ENCODE measurements at places on chromosomes 5 and 9.

DNA sequence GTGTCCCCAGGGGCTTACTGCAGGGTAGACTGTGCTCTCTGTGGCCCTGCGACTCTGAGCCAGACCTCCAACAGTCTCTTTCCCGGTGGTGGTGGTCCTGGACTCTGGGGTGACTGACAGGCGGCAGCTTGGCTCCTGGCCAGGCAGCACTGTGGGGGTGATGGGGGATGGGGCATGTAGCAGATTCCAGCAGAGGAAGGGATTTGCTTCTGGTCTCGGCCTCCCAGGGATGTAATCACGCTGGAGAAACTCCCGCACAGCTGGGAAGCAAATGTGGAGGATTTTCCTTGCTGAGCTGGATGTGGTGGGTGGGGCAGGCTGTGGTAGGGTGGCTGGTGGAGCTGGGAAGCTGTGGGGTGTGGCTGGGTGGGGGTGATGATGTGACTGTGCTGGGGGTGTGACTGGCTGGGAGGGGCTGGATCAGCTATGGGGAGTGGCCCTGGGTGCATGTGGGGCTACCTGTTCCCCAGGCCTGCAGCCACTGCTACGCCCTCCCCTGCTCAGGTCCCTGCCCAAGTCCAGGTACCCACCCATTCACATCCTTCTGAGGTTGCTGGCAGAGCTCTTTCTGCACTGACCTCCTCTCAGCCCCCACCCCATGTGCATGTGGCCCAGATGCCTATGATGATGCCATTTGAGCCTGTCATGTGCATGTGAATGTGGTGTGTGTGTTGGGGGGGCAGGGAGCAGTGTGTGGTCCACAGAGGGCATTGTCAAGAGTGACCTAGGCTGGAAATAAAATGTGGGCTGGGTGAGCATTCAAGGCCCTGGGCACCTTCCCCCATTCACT, 3.8 kb downstream of the NDST1 start:
- peak; percentile 65 for DNase-seq

DNA sequence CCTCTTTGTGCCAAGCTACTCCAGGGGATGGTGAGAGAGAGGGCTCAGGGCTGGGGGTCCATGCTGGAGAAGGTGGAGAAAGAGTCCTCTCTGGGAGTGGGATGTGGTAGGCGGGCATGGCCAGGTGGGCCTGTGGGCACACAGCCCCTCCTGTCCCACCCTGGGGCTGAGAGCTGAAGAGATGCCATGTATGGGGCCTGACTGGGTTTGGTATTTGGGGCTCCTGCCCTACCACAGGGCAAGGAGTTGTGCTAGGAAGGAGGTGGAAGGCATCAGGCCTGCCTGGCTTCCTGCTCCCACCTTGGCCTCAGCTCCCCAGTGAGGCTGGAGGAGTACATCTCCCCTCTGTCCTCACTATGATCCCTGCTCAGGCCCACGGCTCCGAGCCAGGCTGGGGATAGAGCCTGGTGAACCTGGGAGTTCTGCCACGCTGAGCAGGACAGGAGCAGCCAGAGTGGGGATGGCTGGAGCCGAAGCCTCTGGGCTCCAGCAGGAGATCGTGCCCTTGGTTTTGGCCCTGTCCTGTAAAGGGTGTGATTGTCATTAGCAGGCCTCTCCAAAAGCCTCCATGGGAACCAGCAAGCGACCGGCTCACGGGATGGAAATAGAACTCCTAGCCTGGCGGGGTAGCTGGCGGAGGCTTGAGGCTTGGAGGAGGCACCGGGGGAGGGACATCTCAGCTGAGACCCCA, 75.5 kb downstream of the CACNA1B start:
- DNase-seq = no peak

DNA sequence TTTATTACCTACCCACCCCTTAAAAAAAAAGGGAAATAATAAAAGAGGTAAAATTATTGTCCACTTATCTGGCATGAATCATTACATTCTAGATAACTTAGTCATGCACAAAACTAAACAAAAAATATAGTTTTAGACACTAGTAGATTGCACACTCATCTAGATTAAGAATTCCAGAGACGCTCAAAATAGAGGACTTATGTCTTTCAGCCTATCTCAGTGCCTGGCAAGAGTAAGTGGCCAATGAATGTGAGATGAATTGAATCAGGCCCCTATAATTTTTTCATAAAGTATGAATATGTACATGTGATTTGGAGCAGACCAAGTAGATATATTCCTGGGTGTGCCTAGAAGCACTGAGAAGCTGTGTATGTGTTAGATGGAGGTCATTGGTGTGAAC, 2.0 kb upstream of the RXFP3 start:
- no peak for DNase-seq

GRCh38 chr9:23769307-23769935, 56.6 kb downstream of the ELAVL2 start:
- no peak for DNase-seq

DNA sequence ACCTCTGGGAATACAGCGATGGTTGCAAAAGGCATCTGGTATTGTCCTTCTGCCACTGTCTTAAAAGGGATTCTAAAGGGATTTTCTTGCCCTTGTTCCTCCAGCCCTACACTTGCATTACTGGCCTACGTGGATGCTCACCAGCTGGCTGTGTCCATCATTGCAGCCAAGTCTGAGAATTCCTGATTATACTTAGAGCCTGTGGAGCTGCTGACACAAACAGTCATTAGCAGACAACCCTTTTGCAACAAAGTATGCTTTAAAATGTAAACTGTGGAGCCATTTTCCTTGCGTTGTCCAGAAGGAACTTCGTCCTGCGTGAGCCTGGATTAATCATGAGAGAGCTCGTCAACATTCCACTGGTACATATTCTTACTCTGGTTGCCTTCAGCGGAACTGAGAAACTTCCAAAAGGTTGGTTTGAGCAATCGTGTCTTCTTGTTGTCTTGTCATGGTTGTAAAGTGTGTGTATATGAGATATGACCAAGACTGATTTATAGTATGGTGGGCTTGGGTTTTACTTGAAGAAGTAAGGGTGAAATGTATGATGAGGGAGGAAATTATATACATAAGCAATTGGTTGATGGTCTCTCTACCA, at the start of gene MUSK:
Gene MUSK, plus strand, starts transcription at position 222 of the 598 bp plus-strand sequence. Its CDS starts 114 bp downstream, at position 336.
- DNase-seq = no peak

GRCh38 chr5:106127985-106128384, 1542.8 kb downstream of the EFNA5 start:
- no peak for DNase-seq

DNA sequence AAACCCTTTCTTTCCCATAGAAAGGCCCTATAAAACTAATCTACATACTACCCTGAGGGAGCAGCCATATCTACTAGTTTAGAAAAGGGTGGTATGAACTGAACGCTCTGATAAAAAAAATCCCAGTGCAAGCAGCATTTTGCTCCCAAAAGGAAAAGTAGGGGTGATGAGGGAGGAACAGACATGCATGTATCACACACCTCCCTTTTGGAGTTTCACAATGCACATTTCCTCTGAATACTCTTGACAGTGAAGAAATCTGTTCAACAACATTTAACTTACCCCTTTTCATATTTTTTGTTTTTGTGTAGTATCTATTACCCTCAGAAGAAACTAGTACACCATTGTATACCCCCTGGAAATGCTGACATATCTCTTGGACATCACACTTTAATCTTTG, 411.4 kb downstream of the MAT2B start:
- no peak for DNase-seq

DNA sequence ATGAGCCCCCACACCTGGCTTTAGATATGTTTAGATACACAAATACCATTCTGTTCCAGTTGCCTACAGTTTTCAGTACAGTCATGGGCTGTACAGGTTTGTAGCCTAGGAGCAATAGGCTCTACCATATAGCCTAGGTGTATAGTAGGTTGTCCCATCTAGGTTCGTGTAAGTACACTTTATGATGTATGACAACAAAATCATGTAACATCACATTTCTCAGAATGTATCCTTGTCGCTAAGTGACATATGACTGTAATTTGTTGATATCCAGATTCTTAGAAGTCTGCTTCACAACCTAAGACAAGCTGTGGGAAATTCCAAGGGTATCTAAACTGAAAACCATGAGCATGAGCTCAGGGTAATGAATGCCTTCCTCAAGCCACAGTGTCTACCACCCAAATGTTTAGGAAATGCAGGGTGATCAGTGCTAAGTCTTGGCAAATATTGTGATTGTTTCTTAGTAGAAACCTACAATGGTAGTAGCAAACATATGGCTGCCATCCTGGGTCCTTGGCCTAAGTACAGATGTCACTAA, 8.4 kb downstream of the ECM2 start:
- no peak for DNase-seq

GRCh38 chr5:172901012-172901780, 58.0 kb upstream of the RPL26L1 start:
- DNase-seq = no peak

GRCh38 chr9:136940526-136941230, 3.9 kb downstream of the FBXW5 start:
- no peak for DNase-seq

DNA sequence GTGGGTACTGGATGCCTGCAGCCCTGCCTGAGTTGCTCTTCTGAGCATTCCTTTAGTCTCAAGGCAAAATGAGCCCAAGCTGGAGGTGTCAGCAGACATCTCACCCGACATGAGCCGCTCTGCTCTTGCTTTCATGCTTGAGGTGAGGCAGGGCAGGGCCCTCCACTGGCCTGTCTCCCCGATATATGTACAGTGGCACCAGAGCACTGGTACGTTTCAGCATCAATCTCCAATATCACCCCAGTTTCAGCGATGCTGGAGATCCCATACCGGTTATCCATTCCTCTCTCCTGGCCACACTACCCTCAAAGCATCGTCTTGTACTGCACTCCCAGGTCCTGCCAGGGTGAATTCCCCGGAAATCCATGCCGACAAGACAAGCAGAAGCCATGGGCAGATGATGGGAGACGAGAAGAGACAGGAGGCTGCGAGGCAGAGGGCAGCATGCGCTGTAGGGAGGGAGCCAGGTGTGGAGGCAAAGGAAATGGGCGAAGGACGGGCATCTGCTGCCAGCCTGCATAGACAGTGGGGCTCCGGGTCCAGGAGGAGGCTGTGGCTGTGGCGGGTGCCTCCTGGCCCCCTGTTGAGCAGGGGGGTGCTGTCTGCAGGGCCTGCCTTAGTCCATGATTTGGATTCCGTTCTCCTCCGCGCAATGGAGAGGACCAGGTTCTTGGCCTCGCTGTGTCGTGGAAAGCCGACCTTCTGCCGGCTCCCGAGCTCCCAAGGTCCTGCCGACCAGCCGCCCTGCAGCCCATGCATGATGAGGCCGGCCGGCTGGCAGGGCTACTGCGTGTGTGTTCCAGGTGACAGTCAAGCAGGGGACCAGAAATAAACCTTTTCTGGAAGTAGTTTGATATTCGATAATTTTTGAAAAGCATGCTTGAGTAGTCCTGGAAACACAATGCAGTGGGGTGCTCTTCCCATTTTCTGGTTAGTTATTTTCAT, 152.2 kb upstream of the IRX2 start:
- DNase-seq = no peak

- DNase-seq = no peak
Measured at GRCh38 chr9:130288926-130289690, 23.5 kb downstream of the HMCN2 start.

GRCh38 chr9:104914466-104914865, 13.5 kb downstream of the ABCA1 start:
- DNase-seq = no peak

DNA sequence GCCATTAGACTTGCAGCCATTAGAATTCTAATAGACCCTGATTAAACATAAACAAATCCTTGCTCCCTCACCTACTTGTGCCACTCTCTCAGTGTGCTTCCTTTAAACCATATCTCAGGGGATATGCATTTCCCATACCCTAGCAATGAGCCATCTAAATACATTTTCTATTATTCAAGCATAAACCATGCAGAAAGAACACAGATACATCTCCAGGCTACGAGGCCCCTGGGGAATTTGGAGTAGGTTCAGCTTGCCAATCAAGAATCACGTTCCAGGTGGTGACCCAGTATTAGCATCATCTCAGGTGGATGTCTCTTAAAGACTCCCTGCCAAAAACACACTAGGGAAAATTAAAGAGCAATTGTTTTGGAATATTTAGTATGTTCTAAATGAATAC, 93.0 kb upstream of the CCL21 start:
- no peak for DNase-seq

DNA sequence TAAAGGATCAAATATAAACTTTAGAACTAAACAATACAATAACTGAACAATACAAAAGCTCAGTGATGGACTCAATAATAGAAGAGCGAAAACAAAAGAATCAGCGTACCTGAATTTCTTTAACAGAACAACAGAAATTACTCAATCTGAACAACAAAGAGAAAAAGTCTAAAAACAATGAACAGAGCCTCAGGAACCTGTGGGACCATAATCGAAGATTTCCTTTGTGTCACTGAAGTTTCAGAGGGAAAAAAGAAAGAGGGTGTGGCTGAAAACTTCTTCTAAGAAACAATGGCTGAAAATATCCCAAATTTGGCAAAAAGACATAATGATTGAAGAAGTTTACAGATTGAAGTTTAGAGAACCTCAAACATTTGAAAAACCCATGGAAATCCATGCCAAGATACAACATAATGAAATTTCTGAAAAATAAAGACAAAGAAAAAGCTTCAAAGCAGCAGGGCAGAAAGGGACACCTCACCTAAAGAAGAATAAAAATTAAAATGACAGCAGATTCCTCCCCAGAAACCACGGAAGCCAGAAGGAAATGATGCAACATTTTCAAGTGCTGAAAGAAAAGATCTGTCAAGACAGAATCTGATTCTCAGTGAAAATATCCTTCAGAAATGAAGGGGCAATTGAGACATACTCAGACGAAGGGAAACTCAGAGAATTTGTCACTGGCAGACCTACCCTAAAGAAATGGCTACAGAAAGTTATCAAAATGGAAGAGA, 288.8 kb downstream of the ARL15 start:
- no peak for DNase-seq

DNA sequence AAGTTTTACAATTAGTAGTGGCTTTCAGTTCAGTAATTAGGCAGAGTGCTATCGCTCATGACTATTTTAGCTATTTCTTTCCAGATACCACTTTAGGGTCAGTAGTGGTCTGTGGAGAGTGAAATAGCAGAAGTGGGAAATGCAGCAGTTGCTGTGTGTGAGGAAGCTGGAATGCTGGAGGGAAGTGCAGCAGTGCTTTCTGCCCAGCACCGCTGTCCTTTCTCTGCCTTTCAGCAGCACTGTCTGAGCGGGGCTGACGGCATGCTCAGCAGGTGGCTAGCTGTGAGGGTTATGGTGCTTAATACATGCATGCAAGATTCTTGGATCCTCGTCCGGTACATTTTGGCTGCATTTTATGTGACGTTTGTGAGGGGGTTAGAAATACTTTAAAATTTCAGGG, 213.9 kb downstream of the PBX3 start:
- DNase-seq = peak; percentile 64

- no peak for DNase-seq
Measured at GRCh38 chr5:40762705-40763104, 6.9 kb upstream of the TTC33 start.
